ENCODE measurements at places on chromosomes 1 and 21.

DNA sequence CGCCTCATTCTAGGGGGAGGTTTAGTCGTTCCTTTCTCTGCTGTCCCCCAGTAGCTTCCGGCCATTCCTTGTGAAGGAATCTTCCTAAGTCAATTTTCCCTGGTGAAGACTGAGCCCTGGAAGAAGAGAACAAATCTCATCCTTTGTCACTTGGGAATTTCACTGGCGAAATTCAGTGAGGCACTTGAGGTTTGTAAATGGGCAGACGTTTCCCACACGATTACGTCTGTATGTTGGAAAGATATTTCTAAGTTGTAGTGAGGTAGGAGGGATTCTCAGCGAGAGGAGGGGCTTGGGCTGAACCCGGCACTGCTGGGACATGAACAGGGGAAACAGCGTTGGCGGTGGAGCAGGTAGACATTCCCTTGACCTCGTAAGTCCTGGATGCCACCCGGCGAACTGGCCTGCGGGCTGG is 47.2 kb downstream of the GALNT2 start:
- no peak for DNase-seq

- no peak for DNase-seq
Observed at GRCh38 chr1:31765516-31765915, 1.4 kb upstream of the ADGRB2 start.

GRCh38 chr1:192724670-192725069 is 84.2 kb upstream of the RGS2 start:
- peak; percentile 60 for DNase-seq

GRCh38 chr1:90989302-90989701 is 32.5 kb downstream of the ZNF644 start:
- no peak for DNase-seq

DNA sequence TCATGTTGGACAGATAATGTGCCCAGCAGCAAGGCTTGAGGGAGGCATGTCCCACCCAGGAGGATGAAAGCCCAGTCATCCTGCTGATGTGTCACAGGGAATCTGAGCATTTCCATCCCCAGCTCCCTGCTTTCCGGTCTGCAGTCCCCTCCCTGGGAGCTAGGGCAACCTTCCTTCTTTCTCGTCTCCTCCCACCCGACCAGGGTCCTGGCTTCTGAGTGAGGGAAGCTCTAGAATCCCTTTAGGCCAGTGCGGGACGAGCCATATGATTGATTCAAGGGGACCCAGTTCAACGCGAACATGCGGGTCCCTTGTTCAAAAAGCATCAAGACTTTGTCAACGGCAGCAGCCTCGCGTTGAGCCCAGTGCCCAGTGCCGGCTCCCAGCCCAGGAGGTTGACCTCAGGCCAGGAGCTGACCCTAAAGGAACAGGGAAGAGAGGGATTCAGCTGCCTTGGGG is 96.7 kb upstream of the TMPRSS2 start:
- DNase-seq = no peak

GRCh38 chr1:231016966-231017365 is 23.1 kb downstream of the FAM89A start:
- no peak for DNase-seq

DNA sequence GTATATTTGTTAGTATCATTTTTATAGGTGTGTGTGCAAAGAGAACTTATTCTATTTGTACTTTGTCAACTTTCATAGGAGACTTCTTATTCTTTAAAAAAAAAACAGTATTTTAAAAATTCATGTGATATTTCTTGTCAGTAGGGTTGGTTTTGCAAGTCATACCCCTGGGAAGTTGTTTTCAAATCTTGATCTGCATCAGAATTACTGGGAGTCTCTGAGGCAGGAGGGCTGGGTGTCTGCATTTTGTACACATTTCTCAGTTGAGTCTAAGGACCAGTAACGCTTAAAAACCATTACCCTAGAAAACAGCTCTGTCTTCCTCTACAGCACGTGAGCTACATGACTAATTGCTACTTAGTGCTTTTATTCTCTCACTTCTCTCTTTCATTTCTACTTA is 76.0 kb upstream of the CTTNBP2NL start:
- no peak for DNase-seq

DNA sequence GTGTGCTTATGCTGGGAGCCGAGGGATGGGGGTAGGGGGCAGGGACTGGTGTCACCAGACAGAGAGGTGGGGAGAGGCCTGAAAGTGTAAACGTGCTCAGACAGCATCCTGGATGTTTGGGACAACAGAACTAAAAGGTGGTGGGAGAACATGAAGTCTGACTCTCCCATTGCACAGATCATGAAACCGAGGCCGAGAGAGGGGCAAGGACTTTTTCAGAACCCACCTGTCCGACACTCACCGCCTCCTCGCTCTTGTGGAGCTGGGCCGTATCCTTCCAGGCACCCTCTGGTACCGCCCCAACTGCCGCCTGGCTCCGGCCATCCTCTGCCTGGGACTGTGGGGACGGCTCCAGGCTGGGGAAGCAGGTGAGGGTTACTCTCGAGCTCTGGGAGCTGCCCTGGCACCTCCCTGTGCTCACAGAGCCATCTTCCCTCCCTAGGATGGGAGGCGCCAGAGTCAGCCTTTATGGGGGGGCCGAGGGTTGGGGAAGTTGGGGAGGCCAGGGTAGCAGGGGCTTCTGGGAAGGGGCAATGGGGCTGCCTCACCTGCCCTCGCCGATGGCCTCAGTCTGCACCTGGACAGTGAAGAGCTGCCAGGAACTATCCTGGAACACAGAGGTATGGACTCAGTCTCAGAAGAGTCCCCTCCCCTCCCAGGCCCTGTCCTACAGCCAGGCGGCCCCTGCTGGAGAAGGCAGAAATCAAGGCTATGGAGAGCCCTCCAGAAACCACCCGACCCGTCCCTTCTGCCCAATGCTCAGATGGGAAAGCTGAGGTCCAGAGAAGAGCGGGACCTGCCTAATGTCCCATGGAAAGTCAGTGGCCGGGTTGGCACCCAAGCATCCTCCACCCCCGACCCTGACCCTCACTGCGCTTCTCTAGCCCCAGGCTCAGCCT is 7.0 kb downstream of the ATP13A2 start:
- no peak for DNase-seq

- DNase-seq = no peak
Observed at GRCh38 chr1:22545141-22545540, 18.1 kb upstream of the EPHA8 start.

GRCh38 chr1:94528299-94528698 is 13.3 kb downstream of the F3 start:
- no peak for DNase-seq

All from adipocyte (in vitro differentiated cells).